RKO (cell line): ENCODE measurements at places on chromosomes 7 and 10.
A peak's percentile ranks its signal among the peaks of the same experiment; 100 is the strongest.

- peak; percentile 3 for DNase-seq
Measured at GRCh38 chr7:70325509-70326101, 727.3 kb downstream of the AUTS2 start.

DNA sequence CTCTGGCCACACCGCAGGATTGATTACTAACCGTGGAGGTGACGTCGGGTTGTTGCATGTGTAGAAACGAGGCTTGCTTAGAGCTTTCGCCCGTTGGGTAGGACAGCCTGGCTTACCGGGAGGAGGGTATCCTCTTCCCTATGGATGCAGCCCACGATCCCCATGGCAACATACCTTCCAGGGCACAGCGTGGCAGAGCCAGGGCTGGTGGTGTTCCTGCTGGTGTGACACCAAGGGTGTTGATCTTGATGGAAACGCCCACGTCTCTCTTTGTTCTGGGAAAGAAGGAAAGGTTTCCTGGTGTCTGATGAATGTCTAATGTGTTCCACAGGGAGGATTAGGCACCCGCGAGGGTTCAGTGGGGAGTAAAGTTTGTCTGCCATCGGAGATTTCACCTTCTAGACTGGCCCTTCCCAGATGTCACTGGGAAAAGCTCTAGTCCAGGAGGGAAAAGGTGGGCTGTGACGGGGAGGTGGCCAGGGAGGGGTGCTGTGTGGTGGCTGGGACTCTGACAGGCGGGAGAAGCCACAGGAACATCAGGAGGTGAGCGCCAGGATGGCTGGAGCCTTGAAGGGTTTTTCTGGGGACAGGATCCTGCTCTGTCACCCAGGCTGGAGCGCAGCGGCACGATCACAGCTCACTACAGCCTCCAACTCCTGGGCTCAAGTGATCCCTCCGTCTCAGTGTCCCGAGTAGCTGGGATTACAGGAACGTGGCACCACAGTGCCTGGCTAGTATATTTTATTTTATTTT is 102.1 kb downstream of the CUX1 start:
- DNase-seq, result no peak

GRCh38 chr7:82859106-82859850 is 303.4 kb downstream of the PCLO start:
- DNase-seq, result no peak

DNA sequence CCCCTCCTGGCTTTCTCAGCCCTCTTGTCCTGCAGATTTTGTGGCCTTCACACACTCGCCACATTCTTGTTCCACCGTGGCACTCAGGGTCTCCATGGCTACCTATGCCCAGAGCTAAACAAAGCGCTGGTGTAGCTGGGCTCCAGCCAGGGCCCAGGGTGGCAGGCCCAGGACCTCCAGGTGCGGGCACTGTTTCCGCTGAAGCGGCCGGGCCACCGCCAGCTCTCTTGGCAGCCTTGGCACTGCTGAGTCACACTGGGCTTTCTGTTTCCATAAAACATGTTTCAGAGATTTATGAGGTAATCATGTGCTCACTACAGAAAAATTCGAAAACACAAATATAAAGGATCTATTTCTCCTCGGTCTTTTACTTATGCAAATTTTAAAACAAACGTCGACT is 51.3 kb downstream of the AOC1 start:
- DNase-seq, result peak; percentile 63

DNA sequence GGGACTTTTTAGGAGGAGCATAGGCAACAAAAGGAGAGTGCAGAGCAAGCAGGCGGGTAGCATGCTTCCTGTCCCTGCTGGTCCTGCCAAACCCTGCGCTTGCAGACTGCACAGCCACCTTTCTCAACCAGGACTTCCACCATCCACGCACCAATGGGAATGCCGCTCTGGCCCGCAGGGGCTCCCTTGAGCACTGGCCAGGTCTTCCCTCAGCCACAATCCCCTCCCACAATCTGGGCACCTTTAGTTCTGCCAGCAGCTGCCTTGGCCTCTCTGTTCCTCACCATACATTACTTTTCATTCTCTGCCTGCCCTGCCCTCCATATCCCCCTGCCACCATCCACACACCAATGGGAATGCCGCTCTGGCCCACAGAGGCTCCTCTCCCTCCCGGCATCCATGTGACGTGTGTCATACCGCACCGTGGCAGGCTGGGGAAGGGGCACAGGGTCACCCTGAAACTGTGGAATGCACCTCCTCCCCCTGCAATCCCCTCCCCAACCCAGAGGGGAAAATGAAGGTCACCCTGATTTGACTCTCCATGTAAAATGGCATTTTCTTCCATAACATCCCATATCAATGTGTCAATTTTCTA is 97.3 kb upstream of the MACROH2A2 start:
- DNase-seq, result no peak

DNA sequence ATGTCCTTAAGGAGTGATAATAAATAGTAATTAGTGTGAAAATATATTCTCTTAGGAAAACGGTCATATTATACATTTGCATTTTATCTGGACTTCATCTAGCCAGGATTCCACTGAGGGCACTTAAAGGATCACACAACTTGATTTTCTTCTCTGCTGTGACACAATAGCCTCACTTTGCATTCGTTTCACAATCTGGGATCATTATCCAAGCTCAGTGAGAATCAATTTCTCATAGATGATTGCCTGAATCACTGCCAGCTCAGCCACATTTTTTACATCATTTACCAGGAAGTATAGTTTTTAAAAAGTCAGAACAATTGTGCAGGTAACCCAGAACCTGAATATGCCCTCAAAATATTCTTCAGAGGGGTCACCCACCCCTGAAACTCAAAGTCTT is 68.9 kb downstream of the PTPRZ1 start:
- no peak for DNase-seq

- DNase-seq, result no peak
Measured at GRCh38 chr10:80614576-80615416, 77.1 kb downstream of the SH2D4B start.

GRCh38 chr10:75540981-75541380 is 109.6 kb downstream of the LRMDA start:
- no peak for DNase-seq

DNA sequence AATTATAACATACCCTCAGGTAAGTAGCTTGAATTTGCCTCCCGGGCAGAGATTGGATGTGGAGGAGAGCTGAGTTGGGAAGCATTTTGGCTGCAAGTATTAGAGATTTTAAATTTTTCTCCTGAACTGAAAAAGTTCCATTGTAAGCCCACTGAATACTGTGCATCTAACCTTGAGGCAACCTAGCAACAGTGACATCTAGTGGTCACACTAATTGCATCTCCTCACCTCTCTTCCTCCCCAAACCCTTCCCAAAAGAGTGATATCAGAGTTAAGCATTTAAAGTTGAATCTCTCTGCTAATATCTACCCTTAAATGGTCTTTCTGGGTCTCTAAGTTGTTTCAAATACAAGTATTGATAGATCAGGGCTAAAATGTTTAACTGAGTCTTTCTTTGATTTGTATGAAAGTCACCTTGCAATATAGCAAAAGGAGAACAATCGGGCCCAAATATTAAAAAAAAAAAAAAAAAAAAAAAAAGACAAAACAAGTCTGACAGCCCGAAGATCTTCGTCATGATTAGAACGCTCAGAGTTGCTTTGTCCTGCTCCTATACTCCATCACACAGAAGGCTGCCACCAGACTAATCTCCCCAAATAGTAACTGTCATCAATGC is 40.4 kb upstream of the DLX5 start:
- DNase-seq, result peak; percentile 68

DNA sequence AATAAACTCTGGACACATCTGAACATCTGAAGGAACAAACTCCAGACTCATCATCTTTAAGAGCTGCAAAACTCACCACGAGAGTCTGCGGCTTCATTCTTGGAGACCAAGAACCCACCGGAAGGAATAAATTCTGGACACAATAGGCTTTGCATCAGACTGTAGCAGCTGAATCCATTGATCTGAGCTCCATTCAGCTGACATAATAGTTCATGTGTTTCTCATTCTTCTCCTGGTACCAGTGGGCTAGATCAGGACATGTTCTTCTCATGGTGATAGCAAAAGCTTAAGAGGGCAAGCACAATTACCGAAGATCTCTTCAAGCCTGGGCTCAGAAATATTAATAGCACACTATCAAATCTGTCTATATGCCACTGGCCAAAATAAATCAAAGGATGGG is 20.5 kb upstream of the GNAI1 start:
- DNase-seq, result no peak

GRCh38 chr10:13887761-13888160 is 301.0 kb downstream of the PRPF18 start:
- no peak for DNase-seq

DNA sequence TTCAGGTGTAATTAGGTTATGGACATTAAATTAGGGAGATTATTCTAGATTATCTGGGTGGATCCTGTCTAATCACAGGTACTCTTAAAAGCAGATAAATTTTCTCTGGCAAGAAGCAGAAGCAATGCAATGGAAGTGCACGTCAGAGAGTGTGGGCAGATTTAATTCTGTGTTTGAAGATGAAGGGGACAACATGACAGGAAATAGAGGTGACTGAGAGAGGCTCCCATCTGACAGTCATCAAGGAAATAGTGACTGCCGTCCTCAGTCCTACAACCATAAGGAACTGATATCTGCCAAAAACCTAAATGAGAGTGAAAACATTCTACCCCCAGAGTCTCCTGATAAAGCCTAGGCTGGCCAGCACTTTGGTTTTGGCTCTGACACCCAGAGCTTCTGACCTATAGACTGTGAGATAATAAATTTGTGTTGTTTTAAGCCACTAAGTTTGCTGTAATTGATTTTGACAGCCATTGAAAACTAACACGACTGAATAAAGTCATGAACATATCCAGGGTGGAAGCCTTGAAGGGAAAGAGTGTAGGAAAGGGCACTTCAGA is 30.5 kb upstream of the DDX50 start:
- no peak for DNase-seq

DNA sequence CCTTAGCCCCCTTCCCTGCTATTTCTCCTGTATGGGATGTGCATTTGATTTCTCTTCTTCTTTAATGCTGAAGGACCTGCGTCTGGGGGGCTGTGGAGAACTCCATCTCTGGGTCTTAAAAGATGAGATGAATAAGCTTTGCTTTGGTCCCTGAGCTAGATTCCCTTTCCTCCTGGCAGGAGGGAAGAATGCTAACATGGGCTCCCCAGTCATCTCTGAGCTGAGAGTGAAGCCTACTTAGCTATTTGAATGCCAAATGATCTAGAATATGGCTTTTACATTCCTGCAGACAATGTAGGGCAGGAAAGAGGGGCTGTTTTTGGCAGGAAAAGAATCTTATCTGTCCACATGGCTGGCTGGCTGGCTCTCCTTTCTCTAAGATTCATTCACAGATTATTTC is 62.6 kb upstream of the EFCAB10 start:
- DNase-seq, result no peak

DNA sequence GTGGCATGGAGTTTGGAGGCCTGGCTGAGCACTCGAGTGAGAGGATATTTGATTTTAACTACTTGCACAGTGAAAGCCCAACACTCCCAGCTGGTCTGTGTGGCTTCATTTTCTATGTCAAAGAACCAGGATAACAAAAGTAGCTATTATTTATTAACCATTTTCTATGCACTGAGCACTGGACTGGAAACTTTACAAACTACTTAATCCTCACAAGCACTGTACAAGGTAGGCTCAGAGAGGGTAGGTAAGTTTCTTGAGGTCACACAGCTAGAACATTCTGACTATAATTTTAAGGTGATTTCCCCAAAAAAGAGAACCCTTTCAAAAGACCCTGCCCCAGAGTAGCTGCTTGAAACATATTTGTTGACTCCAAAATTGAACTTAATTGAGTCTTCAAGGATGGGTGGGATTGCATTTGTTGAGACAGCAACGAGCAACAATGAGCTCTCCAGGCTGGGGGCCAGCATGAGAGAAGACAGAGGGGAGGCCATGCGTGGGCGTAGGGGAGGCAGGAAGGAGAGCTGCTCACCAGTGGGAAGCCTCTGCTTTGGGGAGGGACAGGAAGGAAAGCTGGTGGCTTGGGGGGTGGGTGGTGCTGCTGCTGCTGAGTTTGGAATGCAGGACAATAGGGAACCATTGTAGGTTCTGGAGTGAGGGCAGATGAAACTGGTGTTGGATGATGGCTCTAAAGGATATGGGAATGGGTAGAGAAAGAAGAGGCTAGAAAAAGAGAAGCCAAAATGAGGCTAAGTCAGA is 31.5 kb downstream of the FAM241B start:
- DNase-seq, result no peak

DNA sequence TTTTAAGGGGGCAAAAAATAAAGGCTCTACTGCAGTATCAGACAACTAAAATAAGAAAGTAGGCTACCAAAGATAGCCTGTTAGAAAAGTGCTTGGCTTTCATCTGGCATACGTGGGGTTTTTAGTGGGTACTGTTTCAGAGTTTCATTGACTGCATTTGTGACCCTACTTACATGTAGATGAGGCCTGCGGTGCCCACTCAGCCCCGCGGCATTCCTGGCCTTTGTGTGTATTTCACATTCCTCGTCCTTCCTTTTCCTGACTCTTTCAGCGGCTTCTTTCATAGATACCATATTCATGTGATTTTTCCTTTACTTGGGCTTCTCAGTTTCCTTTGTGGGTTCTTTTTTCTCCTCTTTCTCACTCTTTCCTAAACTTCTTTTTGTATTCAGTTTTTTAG is 50.7 kb downstream of the UBE3C start:
- no peak for DNase-seq

DNA sequence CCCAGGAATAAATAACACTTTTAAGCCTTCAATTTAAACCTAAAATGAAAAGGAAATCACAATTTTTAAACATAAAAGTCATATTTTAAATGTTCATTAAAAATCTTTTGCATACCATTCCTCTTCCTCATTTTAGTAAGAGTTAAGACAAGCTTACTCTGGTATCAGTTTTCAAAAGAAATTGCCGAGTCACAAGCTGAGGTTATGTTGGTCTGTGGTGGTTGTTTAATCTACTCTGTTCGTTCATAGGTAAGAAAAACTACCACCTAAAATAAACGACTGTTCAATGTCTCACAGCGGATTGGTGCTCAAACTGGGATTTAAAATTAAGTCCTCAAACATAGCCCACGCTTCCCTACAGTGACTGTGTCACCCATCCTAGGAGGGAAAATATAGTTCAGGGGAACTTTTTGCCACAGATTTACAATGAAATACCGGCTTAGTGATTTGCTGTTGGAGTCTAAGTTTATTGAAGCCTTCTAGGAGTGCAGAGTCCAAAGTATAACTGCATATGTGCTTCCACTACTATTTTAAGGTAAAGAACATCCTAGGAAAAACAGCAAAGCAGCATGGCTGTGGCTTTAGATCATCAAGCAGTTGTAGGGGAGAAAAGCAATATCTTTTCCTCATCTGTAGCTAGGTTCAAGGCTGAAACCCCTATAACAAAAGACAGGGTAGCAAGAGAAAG is 61.1 kb downstream of the GNAT3 start:
- DNase-seq, result no peak

DNA sequence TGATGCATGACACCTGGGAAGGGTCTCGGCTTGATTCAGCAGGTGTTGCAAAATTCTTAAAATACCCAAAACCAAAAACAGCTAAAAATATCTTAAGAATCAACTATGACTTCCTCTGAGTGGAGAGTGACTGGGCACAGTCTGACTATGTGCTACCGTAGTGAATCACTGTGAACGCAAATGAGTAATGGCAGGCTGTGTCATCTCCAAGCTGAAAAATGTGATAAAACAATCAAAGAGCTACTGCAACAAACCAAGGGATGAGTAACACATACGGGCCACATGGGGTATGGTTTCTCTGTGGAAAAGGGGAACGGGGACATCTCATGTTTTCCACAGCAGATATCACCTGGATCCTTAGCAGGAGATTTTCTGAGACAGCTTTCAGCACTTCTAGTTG is 127.5 kb downstream of the ABCA13 start:
- DNase-seq, result peak; percentile 86

GRCh38 chr7:117707080-117707479 is 166.2 kb downstream of the CTTNBP2 start:
- DNase-seq, result no peak
